ENCODE measurements at places on chromosomes 12 and 14.

- DNase-seq = no peak
These were observed 904 bp upstream of the FAM177A1 start for GRCh38 chr14:35044939-35045797.

DNA sequence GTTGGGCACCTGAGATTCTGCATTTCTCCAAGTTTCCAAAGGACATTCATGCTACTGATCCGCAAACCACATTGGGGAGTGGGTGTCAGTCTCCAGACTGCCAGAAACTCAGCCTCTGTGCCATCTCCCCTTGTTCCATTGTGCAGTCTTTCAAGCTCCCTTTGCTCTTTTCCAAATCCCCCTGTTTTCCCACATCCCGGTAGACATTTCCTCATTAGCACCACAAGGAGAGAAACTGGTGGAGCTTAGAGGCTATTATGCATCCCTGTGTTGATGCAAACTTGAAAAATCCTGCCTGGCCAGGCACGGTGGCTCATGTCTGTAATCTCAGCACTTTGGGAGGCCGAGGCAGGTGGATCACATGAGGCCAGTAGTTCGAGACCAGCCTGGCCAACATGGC, 10.7 kb downstream of the CCDC63 start:
- DNase-seq = no peak

GRCh38 chr12:12716793-12717585, at the start of gene CDKN1B:
Gene CDKN1B (plus strand): TSS chr12:12717368. CDS start chr12:12717840, 472 bp downstream.
- DNase-seq = peak; percentile 89

DNA sequence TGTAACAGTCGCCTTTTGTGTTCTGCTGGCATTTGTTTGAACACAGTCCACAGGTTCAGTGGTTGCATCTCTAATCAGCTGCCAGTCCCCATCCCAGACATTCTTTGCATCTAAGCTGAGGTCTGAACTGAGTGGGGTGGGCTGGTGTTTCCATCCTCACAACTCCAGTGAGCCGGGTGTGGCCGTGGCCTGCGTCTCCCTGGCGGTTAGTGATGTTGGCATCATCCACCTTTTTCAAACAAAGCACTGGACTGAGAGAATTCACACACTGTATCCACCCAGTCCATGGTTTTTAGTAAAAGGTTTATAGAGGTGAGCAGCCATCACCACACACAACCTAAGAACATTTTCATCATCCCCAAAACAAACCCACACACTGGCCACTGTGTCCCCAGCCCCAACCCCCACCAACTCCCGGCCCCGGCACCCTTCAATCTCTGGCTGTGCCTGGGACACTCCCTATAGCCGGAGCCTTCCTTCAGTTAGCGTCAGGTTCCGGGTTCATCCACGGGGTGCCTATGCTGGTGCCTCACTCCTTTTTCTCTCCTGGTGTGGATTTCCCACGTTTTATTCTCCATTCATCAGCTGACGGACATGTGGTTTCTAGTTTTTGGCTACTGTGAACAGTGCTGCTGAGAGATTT, 6.5 kb downstream of the DDX51 start:
- DNase-seq = no peak

- no peak for DNase-seq
These were observed 903.4 kb upstream of the FOXG1 start for GRCh38 chr14:27863166-27863565.

- DNase-seq = peak; percentile 57
These were observed 214.5 kb downstream of the PAH start for GRCh38 chr12:102702447-102703114.

- no peak for DNase-seq
These were observed 46.8 kb downstream of the ATP2B1 start for GRCh38 chr12:89661706-89662330.

- no peak for DNase-seq
These were observed 452.1 kb upstream of the PDE3A start for GRCh38 chr12:19916196-19916753.

DNA sequence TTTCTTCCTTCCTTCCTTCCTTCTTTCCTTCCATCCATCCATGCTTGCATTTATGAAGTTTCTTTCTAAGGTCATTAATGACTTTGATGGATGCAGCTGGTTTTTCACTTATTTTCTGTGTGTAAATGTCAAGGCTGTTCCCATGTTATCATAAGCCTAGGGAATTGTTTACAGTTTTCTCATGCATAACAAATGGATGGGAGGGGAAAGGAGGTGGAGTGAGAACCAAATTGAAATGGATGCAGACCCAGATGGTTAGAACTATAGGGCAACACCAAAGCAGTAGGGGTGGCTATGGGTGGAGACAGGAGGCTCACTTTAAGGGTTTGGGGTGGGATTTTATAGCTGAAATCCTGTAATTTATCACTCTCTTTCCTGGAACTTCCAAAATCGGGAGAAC, 146.2 kb downstream of the TPH2 start:
- no peak for DNase-seq

GRCh38 chr12:112503512-112503911, 84.8 kb downstream of the PTPN11 start:
- no peak for DNase-seq

DNA sequence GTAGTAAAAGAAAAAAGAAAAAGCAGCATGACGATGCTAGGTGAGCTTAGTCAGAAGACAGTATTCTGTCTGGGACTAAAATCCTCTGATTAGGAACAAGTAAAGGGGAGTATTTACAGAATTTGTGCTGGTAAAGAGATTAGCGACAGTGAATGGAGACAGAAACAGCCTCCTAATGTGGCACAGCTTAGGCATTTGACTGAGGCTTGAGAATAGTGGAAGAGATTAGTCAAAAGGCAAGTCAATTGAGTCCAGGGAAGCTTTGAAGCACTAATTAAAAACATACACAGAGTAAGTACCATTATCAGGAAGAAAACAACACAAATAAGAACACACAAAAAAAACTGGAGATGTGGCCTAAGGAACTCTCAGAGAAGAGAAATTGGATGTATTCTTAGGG, 131.9 kb upstream of the CLEC14A start:
- no peak for DNase-seq

Data from H9 (cell line).